ENCODE measurements at places on chromosomes 3 and 15.

DNA sequence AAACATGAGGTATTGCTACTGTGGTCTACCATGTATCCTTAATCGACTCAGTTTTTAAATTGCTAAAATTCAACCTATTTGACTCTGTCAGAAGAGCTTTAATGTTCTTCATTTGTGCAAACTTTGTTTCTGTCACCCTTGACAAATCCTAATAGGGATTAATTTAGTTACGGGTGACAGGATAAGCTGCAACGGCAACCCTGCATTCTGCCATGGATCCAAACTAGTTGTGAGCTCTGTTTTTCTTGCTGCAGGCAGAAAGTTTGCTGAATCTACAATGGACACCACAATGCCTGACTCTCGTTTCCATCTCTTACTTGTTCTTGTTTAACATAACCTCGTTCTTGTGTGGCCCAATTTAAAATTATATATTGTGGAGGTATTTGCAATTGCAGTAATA lies 352.3 kb downstream of the ROBO2 start:
- no peak for DNase-seq

GRCh38 chr3:24578951-24579421 lies 84.3 kb upstream of the THRB start:
- no peak for DNase-seq

DNA sequence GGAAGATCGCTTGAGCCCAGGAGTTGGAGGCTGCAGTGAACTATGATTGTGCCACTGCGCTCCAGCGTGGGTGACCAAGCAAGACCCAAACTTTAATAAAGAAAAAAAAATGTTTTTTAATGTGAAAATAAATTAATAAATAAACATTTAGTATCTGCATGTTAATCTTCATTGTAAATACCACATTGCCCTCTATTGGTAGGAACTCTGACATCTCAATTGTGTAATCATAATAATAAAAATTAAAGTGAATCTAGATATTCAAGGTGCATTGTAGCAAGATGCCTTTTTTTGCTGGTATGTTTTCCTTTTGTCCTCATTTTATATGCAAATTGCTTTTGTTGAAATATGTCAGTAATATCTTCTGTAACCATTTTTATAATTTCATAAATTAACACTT lies 95.0 kb upstream of the LIMD1 start:
- DNase-seq: no peak

GRCh38 chr15:29805708-29806104 lies 16.6 kb downstream of the TJP1 start:
- no peak for DNase-seq

- no peak for DNase-seq
These were observed 42.5 kb downstream of the CCDC12 start for GRCh38 chr3:46934072-46934471.

GRCh38 chr15:76258460-76258859 lies 52.8 kb downstream of the ETFA start:
- DNase-seq: no peak

DNA sequence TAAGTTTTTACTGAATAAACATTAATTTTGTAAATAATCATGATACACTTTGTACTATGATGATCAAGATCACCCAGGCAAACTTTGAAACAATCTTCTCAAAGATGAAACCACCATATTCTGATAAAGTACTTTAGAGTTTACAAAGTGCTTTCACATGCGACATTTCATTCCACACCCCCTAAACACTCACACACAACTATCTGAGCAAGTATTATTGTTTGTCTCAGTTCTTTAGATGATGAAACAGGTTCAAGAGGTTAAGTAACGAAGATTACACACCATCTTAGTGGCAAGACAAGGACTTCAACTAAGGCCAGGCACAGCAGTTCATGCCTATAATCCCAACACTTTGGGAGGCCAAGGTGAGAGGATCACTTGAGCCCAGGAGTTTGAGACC lies 37.6 kb downstream of the ZNF148 start:
- no peak for DNase-seq

DNA sequence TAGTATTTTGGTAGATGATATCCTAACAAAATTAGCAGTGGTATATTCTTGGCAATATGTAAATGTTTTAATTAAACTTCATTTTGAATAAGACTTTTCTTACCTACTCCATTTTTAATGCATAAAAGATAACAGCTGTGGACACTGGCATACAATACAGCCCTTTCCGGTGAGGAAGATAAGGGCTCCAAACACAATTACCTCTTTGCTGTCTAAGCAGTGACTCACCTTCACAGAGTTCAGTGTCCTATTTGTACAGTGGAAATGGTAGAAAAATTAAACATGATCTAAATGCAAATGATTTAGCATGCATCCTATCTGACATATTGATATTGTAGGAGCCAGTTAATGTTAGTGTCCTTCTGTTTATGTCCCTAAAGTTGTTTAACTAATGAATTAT lies 969.4 kb downstream of the PLOD2 start:
- DNase-seq: no peak

DNA sequence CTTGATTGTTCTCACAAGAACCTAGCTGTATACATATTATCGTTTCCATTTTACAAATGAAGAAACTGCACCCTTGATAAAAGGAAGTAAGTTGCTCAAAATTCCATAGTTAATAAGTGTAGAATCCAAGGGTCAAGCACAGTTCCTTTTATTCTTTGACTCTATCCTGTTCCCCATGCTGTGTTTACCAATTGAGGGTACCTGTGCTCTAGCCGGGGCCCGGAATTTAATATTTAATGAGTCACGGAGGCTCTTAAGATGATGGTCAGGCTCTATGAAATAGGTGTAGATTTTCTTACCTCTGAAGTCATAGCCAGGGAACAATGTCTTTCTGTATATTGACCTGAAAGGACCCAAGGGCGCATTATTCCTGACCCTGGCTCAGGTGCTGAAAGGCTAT lies 65.2 kb downstream of the LPP start:
- DNase-seq: no peak

DNA sequence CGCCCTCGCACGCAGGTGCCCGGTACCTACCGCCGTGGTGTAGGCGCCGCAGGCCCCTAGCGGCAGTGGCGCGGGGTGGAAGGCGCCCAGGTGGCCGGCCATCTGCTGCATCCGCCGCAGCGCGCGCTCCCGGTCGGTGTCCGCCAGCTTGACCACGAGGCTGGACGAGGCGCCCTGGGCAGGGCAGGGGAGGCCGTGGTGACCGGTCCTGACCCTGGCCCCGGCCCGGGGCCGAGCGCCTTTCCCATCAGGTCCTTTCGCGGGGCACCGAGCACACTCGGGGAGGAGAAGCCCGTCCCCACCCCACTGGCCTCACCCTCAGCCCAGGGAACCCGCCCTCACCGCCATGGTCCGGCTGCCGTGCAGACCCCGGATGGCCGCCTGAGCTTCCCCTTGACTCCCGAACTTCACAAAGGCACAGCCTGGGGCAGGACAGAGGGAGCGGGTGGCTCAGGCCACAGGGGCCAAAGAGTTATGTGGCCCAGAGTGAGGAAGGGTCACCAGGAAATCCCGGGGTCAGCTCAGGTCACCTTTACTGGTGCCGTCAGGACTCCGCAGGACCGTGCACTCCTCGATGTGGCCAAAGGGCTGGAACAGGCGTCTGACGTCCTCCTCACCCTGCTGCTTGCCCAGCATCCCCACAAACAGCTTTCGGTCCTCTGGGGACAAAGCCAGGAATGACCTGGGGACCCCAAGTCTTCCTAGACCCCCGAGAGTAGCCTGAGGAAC lies 17.4 kb upstream of the PARP6 start:
- no peak for DNase-seq

GRCh38 chr3:71185733-71186455 lies 397.6 kb downstream of the FOXP1 start:
- DNase-seq: no peak
